ENCODE measurements at places on chromosomes 2 and 18. TPM values are rescaled to one million over a fixed set of nuclear protein-coding genes. Genes with fewer than 3 reads are reported as not detected.

Gene MC2R
- total RNA-seq: not detected

Gene TMEM200C
- 0.96 TPM for total RNA-seq

Gene SEPTIN10
- total RNA-seq: 55.4 TPM

Gene CXCR1
- 0.44 TPM for total RNA-seq

Gene LBX2
- total RNA-seq: 0.25 TPM

Gene PLGLB1
- total RNA-seq: 2.4 TPM

Gene CAVIN2
- 93.9 TPM for total RNA-seq

DNA sequence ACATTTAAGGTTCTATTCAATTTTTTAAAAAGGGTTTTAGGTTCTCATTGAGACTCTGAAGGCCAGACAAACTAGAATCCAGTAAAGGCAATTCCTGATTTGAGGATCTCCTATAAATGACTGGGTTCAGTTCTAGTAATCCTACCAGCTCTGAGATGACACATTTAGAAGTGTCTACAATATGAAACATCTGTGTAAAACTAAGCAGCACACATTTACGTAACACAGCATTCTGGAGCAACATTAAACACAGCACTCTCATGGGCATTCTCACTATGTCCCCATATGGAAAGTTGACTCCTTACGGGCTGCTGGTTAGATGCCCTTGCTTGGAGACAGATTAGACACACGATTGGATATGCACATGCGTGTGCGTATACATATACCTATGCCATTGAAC lies 114.4 kb downstream of the ZNF385B start:
- no peak overlapping the region for H3K27ac ChIP-seq
- H3K27me3 ChIP-seq: peaks cover 30% of the 10 kb centered on the region
- DNase-seq: no peak
- peaks cover 4% of the 10 kb centered on the region for H3K4me1 ChIP-seq
- no peak overlapping the region for H3K4me3 ChIP-seq

GRCh38 chr2:10141736-10142639 lies 19.4 kb downstream of the RRM2 start:
- no peak overlapping the region for H3K27ac ChIP-seq
- no peak overlapping the region for H3K4me3 ChIP-seq
- H3K36me3 ChIP-seq: no peaks in the 10 kb centered on the region
- H3K27me3 ChIP-seq: no peaks in the 10 kb centered on the region
- H3K4me1 ChIP-seq: peaks cover 15% of the 10 kb centered on the region

DNA sequence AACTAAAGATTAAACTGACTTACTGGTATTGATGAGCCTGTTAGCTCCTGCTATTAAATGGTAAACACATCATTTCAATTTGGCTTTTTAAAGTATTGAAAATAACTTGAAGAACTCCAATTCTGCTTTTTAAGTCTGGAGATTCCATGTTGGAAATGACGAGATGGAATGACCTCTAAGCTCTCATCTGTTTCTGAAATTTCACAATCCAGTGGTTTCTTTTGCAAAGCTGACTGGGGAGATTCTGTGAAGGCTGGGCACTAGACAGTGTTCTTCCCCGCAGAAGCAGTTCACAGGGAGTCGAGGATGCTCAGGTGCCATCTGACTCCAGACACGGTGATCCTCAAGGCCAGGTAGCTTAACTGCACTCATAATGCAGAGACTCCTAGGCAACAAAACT lies 44.7 kb downstream of the DHRS9 start:
- no peak overlapping the region for H3K4me3 ChIP-seq
- no peak overlapping the region for H3K27ac ChIP-seq
- H3K27me3 ChIP-seq: no peaks in the 10 kb centered on the region
- no peaks in the 10 kb centered on the region for H3K36me3 ChIP-seq
- H3K4me1 ChIP-seq: peaks cover 30% of the 10 kb centered on the region

GRCh38 chr2:238875471-238876231 lies 27.8 kb downstream of the TWIST2 start:
- H3K4me3 ChIP-seq: no peak overlapping the region
- H3K27me3 ChIP-seq: peaks cover 64% of the 10 kb centered on the region
- no peak overlapping the region for H3K27ac ChIP-seq
- no peaks in the 10 kb centered on the region for H3K4me1 ChIP-seq

- H3K4me1 ChIP-seq: peaks cover 81% of the 10 kb centered on the region
- peak overlapping the region; percentile 83 for H3K27ac ChIP-seq
- no peaks in the 10 kb centered on the region for H3K27me3 ChIP-seq
- DNase-seq: peak; percentile 10
- H3K36me3 ChIP-seq: peaks cover 18% of the 10 kb centered on the region
- no peak overlapping the region for H3K4me3 ChIP-seq
These were observed 68.9 kb downstream of the NDUFA10 start for GRCh38 chr2:239955989-239956817.

- H3K4me3 ChIP-seq: no peak overlapping the region
- H3K36me3 ChIP-seq: no peaks in the 10 kb centered on the region
- H3K4me1 ChIP-seq: peaks cover 10% of the 10 kb centered on the region
- H3K27ac ChIP-seq: peak overlapping the region; percentile 28
- DNase-seq: no peak
These were observed 42.8 kb downstream of the CCDC102B start for GRCh38 chr18:68840554-68841263.

DNA sequence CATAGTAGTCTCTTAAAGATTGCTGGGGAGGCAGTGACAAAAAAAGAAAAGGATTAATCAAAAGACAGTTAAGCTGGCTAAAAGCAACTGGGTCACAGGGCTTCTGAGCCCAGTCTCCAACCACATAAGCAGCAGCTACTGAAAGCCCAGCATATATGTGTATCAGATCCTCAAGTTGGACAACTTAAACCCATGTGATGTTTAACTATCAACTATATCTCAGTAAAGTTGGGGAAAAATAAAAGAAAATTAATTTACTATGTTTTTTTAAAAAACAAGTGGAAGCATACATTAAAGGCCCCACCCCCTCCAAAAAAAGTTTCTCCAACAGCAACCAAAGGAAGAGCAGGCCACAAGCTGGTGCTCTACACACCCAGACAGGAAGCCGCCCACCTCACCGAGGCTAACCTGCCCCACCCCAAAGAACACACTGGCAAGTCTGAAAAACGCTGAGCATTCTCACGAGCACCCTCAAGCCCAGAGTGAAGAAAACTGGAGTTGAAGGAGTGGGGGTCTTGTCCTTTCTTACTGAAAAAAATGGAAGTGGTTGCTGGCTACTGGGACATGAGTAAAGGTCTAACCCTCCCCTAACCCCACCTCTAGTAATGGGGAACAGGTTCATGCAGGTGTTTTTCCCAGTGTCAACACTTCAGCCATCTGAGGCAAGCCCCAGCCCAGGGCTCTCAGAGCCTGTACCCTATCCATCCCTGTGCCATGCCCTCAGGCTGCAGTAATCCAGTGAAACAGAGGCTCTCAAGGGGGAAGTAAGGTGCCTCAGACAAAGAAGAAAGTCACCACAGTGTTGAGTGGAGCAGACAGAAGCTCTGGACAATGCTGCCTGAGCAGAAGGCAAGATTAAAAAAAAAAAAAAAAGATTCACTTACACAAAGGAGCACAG lies 106.3 kb downstream of the GYPC start:
- H3K27me3 ChIP-seq: no peaks in the 10 kb centered on the region
- H3K27ac ChIP-seq: no peak overlapping the region
- no peak for DNase-seq
- H3K36me3 ChIP-seq: no peaks in the 10 kb centered on the region
- H3K4me1 ChIP-seq: no peaks in the 10 kb centered on the region

DNA sequence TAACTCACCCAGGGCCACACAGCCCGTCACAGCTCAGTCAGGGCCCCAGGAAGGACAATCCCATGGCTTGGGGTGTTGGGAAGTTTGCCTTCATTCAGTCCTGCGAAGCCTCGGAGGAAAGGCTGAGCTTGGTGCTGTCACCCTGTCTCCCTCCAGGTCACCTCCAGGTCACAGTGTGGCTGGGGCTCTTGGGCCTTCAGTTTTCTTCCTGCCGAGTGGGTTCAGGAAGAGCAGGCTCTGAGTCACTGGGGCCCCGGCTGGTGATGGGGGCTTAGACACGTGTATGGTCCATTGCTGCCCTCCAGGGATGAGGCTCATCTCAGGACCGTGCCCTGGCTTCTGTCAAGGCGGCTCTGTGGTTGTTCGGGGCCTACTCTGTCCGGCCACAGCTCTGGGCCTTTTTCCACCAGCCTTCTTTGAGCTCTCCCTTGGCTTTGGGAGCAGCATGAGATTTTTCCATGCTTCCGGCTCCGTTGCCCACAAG lies 118.6 kb downstream of the INHBB start:
- DNase-seq: no peak
- no peak overlapping the region for H3K27ac ChIP-seq
- peaks cover 8% of the 10 kb centered on the region for H3K27me3 ChIP-seq
- no peak overlapping the region for H3K4me3 ChIP-seq

DNA sequence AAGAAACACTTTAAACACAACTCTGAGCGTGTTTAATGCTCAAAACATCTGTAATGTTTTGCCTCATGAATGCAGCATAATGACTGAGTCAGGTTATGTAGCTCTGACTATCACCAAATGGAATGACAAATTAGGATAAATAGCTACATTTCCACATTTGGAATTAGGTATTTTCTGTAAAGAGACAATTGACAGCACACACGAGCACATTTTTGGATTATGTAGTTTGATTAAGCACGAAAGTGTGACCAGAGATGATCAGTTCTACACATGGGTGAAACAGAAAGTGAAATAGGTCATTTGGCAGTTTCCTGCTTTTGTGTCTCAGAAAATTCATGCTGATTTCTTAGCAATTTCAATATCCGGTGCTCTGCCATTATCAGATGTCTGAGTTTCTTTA lies 29.0 kb downstream of the LPIN1 start:
- H3K4me3 ChIP-seq: no peak overlapping the region
- H3K27ac ChIP-seq: peak overlapping the region; percentile 46
- H3K27me3 ChIP-seq: no peaks in the 10 kb centered on the region

GRCh38 chr18:36188916-36189315 lies 1.6 kb downstream of the MOCOS start:
- peaks cover 18% of the 10 kb centered on the region for H3K4me1 ChIP-seq
- H3K27me3 ChIP-seq: peaks cover 15% of the 10 kb centered on the region
- no peak for DNase-seq
- no peak overlapping the region for H3K27ac ChIP-seq

GRCh38 chr18:10523544-10523943 lies 2.3 kb upstream of the NAPG start:
- no peak for DNase-seq
- no peaks in the 10 kb centered on the region for H3K27me3 ChIP-seq
- H3K4me1 ChIP-seq: peaks cover 50% of the 10 kb centered on the region
- H3K36me3 ChIP-seq: no peaks in the 10 kb centered on the region
- no peak overlapping the region for H3K4me3 ChIP-seq
- no peak overlapping the region for H3K27ac ChIP-seq

DNA sequence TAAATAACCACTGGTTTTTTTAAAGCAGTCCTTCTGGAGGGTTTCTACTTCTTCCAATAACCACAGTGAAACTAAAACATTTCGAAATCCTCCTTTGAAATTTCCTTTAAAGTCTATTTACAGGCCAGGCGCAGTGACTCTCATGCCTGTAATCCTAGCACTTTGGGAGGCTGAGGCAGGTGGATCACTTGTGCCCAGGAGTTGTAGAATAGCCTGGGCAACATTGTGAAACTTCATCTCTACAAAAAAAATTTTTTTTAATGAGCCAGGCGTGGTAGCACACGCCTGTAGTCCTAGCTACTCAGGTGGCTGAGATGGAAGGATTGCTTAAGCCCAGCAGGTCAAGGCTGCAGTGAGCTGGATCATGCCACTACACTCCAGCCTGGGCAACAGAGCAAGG lies 15.2 kb downstream of the KIDINS220 start:
- no peaks in the 10 kb centered on the region for H3K27me3 ChIP-seq
- H3K4me1 ChIP-seq: peaks cover 40% of the 10 kb centered on the region
- peaks cover 37% of the 10 kb centered on the region for H3K36me3 ChIP-seq
- DNase-seq: no peak

GRCh38 chr18:39348757-39349156 lies 1783.2 kb upstream of the CELF4 start:
- DNase-seq: no peak
- no peak overlapping the region for H3K4me3 ChIP-seq
- no peak overlapping the region for H3K27ac ChIP-seq
- H3K36me3 ChIP-seq: no peaks in the 10 kb centered on the region
- no peaks in the 10 kb centered on the region for H3K4me1 ChIP-seq
- no peaks in the 10 kb centered on the region for H3K27me3 ChIP-seq

DNA sequence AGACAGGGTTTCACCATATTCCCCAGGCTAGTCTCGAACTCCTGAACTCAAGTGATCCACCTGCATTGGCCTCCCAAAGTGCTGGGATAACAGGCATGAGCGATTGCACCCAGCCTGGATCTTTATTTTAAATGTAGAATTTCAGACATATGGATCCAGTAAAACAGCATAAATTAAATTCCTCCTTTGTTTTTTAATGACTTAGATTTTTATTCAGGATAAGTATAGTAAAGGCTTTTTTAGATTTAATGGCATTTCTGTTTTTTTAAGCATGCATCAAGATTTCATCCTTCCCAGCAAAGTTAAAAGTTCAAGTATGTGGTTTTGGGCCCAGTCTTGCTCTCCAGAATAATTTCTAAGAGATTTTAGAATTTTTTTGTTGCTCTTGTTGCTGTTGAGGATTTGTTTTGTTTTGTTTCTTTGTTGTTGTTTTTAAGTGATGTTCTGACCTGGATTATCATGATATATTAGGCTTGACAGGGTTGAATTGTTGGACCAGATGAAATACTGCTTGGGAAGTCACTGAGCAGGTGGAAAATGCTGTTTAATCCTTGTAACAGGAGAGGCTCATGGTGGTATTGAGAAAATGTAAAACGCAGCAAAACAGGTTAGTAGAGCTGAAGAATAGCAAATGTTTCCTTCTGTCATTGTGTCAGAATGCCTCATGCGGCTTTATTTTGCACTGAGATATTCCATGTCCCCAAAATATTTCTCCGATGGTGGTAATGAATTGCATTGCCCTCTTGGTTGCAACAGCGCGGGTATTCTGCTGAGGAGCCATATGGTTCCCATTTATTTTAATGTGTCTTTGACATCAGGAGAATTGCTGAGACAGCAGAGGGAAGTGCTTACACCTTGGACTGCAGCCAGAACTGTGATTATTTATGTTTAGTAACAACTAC lies 147.9 kb downstream of the GALNT3 start:
- H3K4me1 ChIP-seq: no peaks in the 10 kb centered on the region
- H3K27me3 ChIP-seq: no peaks in the 10 kb centered on the region
- no peak for DNase-seq
- H3K27ac ChIP-seq: no peak overlapping the region
- no peak overlapping the region for H3K4me3 ChIP-seq
- H3K36me3 ChIP-seq: no peaks in the 10 kb centered on the region

- no peaks in the 10 kb centered on the region for H3K36me3 ChIP-seq
- no peak overlapping the region for H3K4me3 ChIP-seq
- no peak for DNase-seq
These were observed 30.7 kb downstream of the CAMKMT start for GRCh38 chr2:44392338-44392943.

DNA sequence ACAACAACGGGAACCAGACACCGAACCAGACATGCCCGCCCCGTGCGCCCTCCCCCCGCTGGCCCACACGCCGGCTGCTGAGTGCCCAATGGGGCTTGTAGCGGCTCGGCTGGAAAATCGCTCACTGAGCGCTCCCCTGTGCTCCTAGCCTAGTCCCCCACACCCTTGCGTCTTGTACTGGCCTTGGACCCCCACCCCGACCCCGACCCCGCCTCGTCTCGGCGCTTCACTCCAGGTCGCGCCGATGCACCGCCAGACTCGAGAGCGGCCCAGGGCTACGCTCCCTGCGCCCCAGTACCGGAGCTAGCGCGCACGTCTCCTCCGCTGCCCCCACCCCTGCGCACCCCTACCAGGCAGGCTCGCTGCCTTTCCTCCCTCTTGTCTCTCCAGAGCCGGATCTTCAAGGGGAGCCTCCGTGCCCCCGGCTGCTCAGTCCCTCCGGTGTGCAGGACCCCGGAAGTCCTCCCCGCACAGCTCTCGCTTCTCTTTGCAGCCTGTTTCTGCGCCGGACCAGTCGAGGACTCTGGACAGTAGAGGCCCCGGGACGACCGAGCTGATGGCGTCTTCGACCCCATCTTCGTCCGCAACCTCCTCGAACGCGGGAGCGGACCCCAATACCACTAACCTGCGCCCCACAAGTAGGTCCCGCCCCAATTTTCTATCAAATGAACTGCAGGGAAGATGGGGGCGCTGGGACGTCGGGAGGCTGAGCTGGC lies 1.5 kb downstream of the GAD1 start:
- peaks cover 84% of the 10 kb centered on the region for H3K4me1 ChIP-seq
- peak overlapping the region; percentile 59 for H3K4me3 ChIP-seq

Data from left ventricle myocardium inferior (tissue), 1 donor.